Left lung (tissue), 14 donors: ENCODE measurements at places on chromosomes 3 and 15. TPM values are rescaled to one million over a fixed set of nuclear protein-coding genes. Genes with fewer than 3 reads are reported as not detected.

DNA sequence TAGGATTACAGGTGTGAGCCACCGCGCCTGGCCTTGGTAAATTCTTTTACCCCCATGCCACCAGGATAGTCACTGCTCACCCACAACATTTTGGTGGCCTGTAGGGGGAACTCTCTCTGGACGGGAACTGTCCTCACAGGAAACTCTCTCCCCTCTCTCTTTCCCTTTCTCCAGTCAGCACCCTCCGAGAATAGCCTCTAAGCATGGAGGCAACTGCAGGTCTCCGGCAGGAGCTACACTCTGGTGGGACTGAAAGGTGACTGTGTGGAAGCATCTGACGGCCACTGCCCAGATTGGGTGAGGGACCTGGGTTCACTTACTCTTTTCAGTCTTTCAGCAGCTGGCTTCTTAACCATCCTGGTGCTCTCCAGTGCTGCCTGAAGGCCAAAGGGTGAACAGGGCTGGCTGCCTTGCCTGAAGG is 21.3 kb downstream of the TRANK1 start:
- no peak for DNase-seq

Gene KNL1
- polyA plus RNA-seq: 13.6 TPM

- no peak for DNase-seq
Measured at GRCh38 chr15:58148633-58149445, 10.7 kb downstream of the AQP9 start.

Gene AADAC
- 0.70 TPM for polyA plus RNA-seq

DNA sequence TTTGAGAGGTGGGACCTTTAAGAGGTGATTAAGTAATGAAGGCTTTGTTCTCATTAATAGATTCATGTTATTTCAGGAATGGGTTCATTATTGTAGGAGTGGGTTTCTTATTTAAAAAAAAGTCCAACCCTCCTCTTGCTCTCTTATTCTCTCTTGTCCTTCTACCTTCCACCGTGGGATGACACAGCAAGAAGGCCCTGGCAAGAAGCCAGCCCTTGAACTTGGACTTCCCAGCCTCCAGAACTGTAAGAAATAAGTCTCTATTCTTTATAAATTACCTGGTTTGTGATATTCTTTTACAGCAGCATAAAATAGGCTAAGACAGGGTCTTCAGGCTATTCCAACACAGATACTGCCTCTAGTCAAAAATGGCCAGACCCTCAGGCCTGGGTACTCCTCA is 62.2 kb downstream of the MYLK start:
- no peak for DNase-seq

GRCh38 chr3:79351699-79352098 is 416.1 kb downstream of the ROBO1 start:
- DNase-seq: no peak
